Stimulated activated CD8-positive, alpha-beta memory T cell treated with anti-CD3 and anti-CD28 coated beads, Interleukin-15, amount 100 ng/mL, for 48 hours (primary cell): ENCODE measurements at places on chromosomes 2 and 18.

GRCh38 chr2:217872319-217872718 lies 130.5 kb downstream of the TNS1 start:
- no peak for DNase-seq

- no peak for DNase-seq
Measured at GRCh38 chr18:68865503-68865902, 67.6 kb downstream of the CCDC102B start.

GRCh38 chr2:4679391-4679790 lies 976.0 kb downstream of the DCDC2C start:
- DNase-seq = no peak

GRCh38 chr2:157497638-157498314 lies 53.9 kb upstream of the CYTIP start:
- no peak for DNase-seq

DNA sequence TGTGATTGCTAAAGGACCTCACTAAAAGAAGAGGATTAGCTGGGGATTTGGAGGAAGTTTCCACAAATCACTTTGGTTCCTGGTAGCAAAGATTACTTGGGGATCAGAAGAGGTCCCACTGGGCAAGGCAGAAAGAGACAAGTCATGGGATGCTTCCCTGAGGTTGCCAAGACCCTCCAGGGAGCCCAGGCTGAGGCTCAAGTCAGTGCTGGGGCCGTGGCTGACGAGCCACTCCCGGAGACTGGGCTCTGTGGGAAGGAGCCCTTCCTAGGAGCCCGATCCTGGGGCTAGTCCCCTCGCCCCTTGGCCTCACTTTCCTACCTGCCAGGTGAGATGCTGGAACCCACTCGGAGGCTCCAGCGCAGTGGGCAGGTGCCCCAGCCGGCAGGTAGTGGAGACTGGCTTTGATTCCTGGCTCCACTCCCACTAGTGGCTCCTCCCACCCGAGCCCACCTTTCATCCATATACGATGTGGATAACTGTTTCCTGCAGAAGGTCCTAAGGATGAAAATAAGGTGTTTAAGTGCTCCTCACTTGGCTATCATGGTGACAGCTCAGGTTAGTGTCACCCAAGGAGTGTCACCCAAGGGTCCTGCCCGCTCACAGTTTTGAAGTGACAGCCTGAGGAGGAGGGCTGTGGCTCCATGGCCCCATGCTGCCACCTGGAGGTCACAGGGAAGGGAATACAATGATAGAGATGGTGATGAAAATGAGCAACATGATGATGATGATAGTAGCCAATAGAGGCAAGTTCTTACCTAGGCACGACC lies 100.5 kb downstream of the CAPN13 start:
- DNase-seq = peak; percentile 40

DNA sequence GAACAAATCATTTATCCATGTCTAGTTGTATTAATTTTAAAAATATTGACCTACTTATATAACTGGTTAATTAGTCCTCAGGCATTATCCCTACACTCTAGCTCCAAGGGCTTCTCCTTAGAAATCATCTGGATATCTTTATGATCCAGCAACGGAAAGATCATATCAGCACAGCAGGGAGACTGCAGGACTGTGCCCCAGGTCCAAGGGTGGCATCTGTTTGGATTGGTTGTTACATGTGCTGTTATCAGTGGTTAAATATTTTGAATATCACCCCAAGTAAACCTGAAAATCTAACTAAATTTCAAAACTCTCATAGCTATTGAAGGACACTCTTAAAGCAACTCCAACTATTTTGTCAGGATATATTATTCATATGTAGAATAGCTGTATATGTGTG lies 556.2 kb upstream of the ZEB2 start:
- no peak for DNase-seq

GRCh38 chr2:133346654-133347053 lies 221.6 kb downstream of the NCKAP5 start:
- no peak for DNase-seq

DNA sequence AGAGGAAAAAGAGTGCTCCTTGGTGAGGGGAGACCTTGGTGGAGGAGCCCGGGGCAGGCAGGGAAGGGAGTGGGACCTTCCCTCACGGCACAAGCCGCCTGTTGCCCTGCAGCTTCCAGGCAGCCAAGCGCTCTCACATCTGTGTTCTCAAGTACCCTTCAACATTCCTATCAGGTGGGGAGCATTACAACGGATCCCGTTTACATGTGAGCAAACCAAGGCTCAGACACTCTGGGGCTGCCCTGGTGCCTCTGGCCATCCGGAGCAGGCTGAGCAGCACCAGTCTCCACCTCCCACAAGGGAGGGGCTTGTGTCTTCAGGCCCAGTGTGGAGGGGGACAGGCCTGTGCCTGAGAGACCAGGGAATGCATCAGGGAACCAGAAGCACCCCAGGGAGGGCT lies 57.9 kb downstream of the AQP12A start:
- DNase-seq = no peak

DNA sequence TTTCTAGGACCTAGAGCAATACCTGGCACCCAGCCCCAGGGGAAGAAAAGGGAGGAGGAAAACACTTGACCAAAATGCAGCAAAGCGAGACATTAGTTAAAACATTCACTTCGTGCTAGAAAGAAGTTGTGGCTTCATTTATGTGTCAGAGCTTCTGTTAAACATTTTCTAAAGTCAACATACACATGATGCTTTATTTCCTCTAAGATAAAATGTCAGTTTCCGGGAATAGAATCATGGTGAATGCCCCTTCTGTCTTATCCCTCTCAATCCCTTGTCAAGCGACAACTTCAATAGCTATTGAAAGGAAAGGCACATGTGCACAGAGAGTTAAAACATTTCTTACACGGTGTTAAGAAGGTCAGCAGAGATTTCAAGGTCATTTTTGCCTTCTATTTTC lies 404.6 kb upstream of the CWC22 start:
- no peak for DNase-seq

- no peak for DNase-seq
Measured at GRCh38 chr2:239579524-239580198, 178.8 kb upstream of the HDAC4 start.

DNA sequence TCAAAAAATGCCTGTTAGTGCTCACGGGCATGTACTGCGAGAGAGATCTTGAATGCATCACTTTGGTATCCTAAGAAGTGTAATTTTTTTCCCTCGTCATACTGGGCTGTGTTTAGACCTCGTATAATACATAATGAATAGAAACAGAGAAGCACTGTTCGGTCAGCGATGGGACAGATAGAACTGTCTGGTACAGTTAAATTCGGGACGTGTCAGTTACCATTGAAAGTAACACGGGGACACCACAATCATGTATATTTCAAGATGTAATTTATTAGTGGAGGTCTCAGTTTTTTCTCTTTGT lies 1.8 kb downstream of the PKP4 start:
- no peak for DNase-seq

DNA sequence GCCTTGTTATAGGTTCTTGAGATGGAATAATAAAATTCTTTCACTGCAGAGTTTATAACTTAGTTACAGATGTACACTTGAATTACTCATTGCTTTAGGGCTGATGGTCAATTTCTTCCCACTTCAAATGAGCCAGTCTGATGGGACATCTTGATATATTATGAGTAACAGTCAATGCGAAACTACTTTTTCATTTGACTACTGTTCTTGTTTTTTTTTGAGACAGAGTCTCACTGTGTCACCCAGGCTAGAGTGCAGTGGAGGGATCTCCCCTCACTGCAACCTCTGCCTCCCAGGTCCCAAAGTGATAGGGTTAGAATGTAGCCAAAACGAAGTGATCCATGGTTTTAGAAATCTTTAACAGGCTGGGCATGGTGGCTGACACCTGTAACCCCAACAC lies 57.1 kb downstream of the ST3GAL5 start:
- no peak for DNase-seq

- DNase-seq = no peak
Measured at GRCh38 chr2:201978986-201979385, 54.7 kb upstream of the FZD7 start.

- no peak for DNase-seq
Measured at GRCh38 chr2:10406016-10406415, 42.1 kb downstream of the ODC1 start.

DNA sequence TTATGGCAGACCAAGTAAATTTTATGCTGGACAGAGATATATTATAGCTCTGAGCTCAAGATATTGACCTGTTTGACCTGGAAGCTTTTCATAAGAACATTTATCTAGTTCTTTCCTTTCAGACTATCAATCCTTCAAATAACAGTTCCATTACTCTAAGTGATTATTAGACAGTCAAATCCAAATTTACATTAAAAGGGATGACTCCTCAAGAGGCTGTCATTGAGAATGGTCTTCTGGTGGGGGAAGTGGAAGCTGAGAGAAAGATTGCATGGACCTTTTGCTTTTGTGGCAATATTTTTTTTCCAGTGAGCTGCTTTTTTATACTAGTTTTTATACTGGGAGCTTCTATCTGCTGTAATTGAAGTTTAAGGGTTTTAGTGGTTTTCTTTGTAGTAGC lies 14.9 kb upstream of the SERPINB12 start:
- no peak for DNase-seq

GRCh38 chr2:166519391-166519962 lies 25.4 kb upstream of the SCN7A start:
- no peak for DNase-seq

DNA sequence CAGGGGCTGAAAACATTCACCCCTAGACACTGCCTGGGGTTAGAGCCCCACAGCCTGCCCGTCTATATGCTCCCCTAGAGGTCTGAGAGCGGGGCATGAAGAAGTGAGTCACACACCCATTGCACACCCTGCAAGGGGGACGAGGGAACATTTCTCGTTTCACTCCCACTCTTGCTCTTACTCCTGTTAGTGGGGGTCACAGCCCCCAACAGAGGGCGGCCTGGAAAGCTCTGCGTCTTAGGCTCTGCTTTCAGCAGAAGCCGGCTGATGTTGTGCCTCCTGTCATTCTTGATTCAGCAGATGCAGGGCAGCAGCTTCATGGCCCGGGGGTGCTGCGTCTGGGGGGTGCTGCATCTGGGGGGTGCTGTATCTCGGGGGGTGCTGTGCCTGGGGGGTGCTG lies 141.3 kb downstream of the ASB1 start:
- DNase-seq = no peak

DNA sequence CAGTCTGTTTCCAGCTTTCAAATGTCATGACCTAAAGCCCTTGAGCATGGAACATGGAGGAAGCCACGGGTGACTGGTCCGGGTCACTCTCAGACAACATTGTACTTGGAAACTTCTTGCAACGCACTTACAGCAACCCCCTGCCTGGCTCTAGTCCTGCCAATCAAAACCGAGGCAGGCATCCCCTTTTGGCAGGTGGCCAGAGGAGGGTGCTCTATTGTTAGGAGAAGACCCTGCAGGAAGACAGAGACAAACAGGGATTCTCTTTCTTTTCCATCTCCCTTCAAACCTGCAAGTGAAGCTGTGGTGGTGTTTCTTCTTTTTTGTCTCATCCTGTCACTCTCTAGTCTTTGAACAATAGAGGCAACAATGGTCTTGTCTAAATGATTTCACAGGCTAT lies 667.2 kb downstream of the ZEB2 start:
- DNase-seq = no peak

- no peak for DNase-seq
Measured at GRCh38 chr2:216151313-216152025, 42.3 kb downstream of the XRCC5 start.

DNA sequence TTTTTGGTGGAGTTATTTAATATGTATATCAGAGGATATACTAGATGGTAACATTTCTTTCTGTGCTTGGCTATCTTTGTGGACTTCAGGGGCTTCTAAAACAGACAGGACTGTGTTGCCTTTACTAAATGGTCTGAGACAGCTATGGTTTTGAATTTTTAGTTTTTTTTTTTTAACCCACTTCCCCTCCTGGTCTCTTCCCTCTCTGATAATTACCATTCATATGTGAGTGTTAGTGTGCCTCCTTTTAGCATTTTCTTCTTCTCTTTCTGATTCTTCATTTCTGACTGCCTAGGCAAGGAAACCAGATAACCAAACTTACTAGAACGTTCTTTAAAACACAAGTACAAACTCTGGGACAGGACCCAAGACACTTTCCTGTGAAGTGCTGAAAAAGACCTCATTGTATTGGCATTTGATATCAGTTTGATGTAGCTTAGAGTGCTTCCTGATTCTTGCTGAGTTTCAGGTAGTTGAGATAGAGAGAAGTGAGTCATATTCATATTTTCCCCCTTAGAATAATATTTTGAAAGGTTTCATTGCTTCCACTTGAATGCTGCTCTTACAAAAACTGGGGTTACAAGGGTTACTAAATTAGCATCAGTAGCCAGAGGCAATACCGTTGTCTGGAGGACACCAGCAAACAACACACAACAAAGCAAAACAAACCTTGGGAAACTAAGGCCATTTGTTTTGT lies 52.7 kb downstream of the SMAD4 start:
- DNase-seq = no peak

- DNase-seq = no peak
Measured at GRCh38 chr2:50863218-50863617, 168.7 kb downstream of the NRXN1 start.

DNA sequence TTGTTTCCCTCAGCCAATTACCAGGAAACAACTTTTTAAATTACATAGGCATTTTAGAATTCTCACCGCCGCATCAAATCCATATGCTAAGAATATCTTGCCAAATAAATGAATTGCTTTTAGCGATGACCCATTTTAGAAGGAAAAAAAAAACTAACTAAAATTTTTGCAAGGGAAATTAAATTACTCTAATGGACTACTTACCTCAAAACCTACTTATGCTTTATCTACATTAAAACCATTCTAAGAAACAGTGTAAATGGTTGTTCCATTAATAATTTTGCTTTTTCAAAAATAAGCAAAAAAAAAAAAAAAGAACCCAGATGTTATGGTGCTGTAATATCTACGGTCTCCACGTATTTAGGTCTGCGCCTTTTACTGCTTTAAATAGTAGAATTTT lies 73.5 kb upstream of the CCDC150 start:
- DNase-seq = no peak

DNA sequence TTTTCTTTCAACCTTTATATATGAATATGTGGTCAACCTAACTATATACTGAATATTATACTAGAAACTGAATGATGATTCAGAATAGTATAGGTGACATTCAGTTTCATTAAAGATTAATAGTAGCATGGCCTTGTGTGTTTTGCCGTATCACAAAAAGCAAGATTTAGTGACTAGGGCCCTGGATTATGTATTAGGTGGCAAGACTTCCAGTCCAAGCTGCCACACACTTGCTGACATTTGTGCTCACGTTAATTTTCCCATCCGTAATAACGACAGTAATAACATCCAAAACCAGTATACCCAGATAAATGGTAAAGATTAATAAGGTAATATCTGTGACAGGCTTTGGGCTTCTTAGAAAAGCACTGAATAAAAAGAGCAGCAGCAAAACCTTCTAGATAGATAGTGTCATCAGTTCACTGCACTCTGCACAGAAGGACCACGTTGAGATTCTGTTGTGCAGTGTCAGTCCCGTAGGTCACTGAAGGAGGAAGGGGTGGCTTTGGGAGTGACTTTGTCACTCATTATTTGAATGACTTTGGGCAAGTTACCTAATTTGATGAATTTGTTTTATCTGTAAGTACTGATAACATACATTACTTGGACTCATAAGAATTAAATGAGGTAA lies 451.7 kb downstream of the PTPRM start:
- no peak for DNase-seq

DNA sequence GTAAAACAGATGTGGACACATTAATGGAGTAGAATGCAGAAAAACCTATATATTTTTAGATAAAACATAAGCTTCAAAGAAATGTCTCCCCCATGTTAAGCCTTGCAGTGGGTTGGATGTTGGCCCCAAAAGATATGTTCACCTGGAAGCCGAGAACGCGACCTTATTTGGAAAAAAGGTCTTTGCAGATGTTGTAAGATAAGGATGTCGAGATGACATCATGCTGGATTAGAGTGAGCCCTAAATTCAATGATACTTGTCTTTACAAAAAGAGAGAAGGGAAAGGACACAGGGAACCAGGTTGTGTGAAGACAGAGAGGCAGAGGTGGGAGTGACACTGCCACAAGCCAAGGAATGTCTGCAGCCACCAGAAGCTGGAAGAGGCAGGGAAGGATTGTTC lies 3.1 kb upstream of the NCK2 start:
- no peak for DNase-seq
